ENCODE measurements at places on chromosomes 16 and 17.

DNA sequence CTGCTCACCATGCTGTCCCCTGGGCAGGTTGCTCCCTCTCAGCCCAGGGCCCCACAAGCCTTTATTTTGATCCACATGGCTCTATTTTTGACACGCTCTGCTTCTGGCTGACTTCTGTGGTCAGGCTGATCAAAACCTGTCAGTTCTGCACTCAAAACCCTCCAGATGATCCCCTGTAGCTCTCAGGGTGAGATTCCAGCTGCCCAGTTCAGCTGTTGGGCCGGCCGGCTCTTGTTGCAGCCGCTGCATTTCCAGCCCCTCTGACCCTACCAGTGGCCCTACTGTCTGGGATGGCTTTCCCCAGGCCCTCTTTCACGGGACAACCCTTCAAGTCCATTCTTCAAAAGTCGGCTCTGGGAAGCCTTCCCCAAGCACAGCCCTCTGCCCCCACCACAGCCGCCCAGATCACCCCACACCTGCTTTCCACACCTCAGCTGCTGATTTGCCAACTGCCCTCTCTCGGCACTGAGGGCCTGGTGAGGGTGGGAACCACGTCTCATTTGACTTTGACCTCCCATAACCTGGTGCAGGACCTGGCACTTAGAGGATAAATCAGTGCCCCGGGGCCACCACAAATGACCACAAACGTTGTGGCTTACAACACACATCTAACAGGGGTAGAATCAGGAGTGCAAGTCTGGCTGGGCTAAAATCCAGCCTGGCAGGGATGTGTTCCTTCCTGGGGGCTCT lies 16.3 kb upstream of the CACNG4 start:
- DNase-seq, result no peak

GRCh38 chr17:61833536-61834193 lies 29.7 kb downstream of the BRIP1 start:
- DNase-seq, result no peak

DNA sequence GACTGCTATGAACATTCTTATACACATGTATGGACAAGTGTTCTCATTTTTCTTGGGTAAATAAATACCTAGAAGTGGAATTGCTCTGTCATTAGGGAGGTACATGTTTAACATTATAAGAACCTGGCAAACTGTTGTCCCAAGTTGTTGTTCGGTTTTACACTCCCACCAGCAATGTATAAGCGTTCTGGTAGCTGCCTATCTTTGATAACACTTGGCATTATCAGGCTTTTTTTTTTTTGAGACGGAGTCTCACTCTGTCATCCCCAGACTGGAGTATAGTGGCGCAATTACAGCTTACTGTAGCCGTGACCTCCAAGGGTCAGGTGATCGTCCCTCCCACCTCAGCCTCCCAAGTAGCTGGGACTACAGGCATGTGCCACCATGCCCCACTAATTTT lies 16.3 kb downstream of the ATAD5 start:
- no peak for DNase-seq

DNA sequence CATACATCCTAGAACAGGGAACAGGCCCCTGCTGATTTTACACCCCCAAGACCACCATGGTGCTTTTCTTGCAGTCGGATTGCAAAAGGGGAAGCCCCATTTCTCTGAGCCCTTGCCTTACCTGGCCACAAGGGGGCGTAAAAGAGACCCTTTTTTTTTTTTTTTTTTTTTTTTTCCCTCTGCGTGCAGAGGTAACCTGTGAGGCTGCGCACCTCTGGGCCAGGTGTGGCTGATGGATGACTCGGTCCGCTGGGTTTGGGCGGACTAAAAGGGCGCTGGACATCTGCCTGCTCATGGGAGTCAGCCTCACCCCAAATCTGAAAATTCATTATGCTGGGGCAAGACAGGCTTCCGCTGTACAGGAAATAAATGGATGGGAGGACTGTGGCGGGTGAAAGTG lies 281.0 kb downstream of the CBLN1 start:
- DNase-seq, result no peak

GRCh38 chr16:16124438-16124837 lies 98.9 kb downstream of the ABCC6 start:
- DNase-seq, result no peak

DNA sequence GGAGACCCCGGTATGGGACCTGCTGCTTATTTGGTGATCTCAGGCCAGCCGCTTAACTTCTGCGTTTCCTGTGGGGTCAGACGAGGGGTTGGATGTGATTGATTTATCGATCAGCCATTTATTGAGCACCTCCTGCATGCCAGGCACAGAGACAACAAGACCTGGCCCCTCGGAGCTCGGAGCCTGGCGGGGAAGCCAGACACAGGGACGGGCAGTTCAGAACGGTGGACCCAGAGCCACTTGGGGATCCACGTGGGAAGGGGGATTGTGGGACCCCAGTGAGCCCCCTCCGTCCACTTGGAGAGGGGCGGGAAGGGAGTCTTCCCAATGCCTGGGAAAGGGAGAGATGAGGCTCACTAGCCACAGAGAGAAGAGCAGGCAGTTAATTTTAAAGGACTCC lies 84.7 kb upstream of the CIBAR2 start:
- DNase-seq, result no peak

GRCh38 chr17:59963738-59964481 lies 630 bp downstream of the RNFT1 start:
- DNase-seq, result peak; percentile 67

DNA sequence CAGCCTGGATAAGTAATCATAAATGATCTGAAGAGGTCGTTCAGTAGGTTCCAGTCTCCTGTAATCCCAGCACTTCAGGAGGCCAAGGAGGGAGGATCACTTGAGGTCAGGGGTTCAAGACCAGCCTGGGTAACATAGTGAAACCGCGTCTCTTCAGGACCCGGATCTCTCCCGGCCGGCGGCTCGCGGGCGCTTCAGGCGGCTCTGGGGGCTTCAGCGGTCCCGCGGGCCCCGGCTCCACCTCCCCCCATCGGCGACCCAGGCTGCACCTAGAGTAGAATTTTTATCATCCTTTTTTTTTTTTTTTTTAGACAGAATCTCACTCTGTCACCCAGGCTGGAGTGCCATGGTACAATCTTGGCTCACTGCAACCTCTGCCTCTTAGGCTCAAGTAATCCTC lies 95.9 kb downstream of the ABCC12 start:
- no peak for DNase-seq

DNA sequence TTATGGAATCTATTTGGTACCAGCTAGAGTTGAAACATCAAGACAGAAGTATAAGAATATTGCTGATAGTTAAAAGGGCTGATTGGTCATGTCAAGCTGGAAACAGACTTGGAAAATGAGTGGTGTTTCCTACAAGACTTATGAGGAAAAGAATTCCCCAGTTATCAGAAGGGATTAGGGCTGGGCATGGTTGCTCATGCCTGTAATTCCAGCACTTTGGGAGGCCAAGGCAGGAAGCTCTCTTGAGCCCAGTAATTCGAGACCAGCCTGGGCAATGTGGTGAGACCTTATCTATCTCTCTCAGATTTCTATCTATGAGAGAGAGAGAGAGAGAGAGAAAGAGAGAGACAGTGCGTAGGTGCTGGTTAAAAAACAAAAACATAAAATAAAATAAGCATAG lies 139.5 kb upstream of the PMFBP1 start:
- DNase-seq, result no peak

GRCh38 chr17:72978593-72979218 lies 113.8 kb downstream of the SLC39A11 start:
- no peak for DNase-seq
